Smooth muscle cell of the pulmonary artery (primary cell): ENCODE measurements at places on chromosomes 5 and 9. TPM values are rescaled to one million over a fixed set of nuclear protein-coding genes. Genes with fewer than 3 reads are reported as not detected.

FOXD1 gene
- total RNA-seq = 6.8 and 12.7 TPM in 2 replicates

IL13 gene
- not detected in 2 replicates for total RNA-seq

RANBP3L gene
- 0.07 TPM in 2 replicates for total RNA-seq

FAM120A gene
- 138 and 186 TPM in 2 replicates for total RNA-seq

CBY3 gene
- total RNA-seq = 0.20 TPM in 1 of 2 replicates, not detected in the other

IFNA13 gene
- total RNA-seq = not detected in 2 replicates

SLC6A7 gene
- total RNA-seq = 0.20 TPM in 1 of 2 replicates, not detected in the other

PDE8B gene
- total RNA-seq = 0.40 and 0.46 TPM in 2 replicates

LHFPL2 gene
- total RNA-seq = 66.9 and 83.6 TPM in 2 replicates

ACOT12 gene
- total RNA-seq = 0.07 and 1.1 TPM in 2 replicates

ANXA2R gene
- total RNA-seq = 1.8 and 2.3 TPM in 2 replicates

NEUROG1 gene
- not detected in 2 replicates for total RNA-seq

BNC2 gene
- total RNA-seq = 14.5 and 20.6 TPM in 2 replicates

SOX30 gene
- total RNA-seq = not detected in 2 replicates

TRPM3 gene
- total RNA-seq = 4.5 and 9.9 TPM in 2 replicates
